ENCODE measurements at places on chromosomes 6 and 20.

GRCh38 chr6:24919056-24919892 lies 16.5 kb downstream of the RIPOR2 start:
- no peak for DNase-seq

DNA sequence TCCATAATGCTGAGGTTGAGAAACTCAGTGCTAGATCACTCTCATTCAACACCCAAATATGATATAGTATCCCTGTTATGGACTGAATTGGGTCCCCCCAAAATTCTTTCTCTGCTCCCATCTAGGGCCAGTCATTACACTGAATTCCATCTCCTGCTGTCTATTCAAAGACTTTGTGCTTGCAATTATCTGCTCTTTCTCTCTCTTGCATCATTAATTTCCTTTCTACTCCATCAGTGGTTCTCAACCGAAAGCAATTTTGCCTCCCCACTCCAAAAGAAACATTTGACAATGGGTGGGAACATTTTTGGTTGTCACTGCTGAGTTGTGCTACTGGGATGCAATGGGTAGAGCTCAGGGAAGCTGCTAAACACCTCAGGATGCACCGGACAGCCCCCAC lies 271.5 kb upstream of the CDYL start:
- DNase-seq = no peak

- no peak for DNase-seq
Observed at GRCh38 chr20:16898433-16898832, 150.3 kb downstream of the OTOR start.

DNA sequence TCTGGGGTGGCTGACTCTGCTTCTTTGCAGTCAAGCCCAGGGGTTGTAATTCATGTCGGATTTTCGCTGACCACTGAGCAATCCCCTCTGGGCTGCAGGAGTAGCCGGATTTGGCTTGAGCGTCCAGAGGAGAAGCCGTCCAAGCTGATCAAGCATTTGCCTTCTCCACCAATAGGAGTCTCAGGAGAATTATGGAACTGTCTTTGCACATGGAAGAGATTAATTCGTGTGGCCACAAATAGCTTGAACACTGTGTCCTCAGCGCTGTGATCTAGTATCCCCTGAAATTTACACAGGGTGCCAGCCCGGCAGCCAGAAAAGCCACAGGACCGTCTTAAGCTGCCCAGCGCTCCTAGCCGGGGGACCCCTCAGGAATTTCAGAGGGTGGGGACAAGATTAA lies 37.1 kb downstream of the EYA2 start:
- DNase-seq = no peak

- DNase-seq = no peak
Observed at GRCh38 chr20:51380401-51381385, 161.8 kb downstream of the NFATC2 start.
